ENCODE measurements at places on chromosomes 6 and 20. TPM values are rescaled to one million over a fixed set of nuclear protein-coding genes. Genes with fewer than 3 reads are reported as not detected.

GRIK2 gene
- total RNA-seq: 1.5 TPM

SAMD5 gene
- 0.09 TPM for total RNA-seq

GRCh38 chr6:148866657-148867268 lies 119.9 kb downstream of the UST start:
- no peak overlapping the region for H3K4me3 ChIP-seq
- H3K27me3 ChIP-seq: no peaks in the 10 kb centered on the region
- DNase-seq: no peak
- peaks cover 36% of the 10 kb centered on the region for H3K4me1 ChIP-seq

GRCh38 chr6:112946051-112946450 lies 598.9 kb downstream of the RFPL4B start:
- H3K4me3 ChIP-seq: no peak overlapping the region
- no peaks in the 10 kb centered on the region for H3K36me3 ChIP-seq
- no peak overlapping the region for H3K27ac ChIP-seq

DSP gene
- 38.3 TPM for total RNA-seq

FAM110A gene
- total RNA-seq: 9.1 TPM

DNA sequence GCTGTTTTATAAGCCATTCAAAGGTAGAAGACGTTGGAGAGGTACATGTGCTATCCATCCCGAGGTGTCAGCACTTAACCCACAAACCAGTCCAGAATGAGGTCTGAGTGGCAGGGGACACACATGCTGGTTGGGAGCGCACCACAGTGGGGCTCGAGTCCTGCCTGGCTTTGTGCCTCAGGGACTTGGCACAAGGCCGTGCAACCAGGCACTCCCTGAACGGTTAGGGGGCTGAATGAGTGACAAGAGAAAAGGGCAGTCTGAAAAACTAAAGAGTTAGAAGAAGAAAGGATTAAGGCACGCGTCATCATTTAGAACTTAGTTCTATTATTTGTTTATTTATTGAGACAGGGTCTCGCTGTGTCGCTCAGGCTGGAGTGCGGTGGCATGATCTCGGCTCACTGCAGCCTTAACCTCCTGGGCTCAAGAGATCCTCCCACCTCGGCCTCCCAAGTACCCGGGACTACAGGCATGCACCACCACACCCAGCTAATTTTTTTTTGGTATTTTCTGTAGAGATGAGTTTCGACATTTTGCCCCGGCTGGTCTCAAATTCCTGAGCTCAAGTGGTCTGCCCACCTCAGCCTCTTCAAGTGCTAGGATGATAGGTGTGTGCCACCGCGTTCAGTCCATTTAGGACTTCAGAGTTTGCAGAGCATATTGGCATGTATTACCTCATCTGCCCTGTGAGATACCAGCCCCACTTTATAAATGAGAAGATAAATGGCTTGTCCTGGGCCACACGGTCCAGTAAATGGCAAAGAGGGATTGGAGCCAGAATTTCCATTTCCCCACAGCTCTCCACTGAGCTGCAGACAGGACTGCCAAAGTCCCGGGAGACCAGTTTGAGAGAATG lies 47.4 kb upstream of the IRF4 start:
- H3K27ac ChIP-seq: no peak overlapping the region
- H3K36me3 ChIP-seq: no peaks in the 10 kb centered on the region
- H3K4me3 ChIP-seq: no peak overlapping the region
- no peaks in the 10 kb centered on the region for H3K27me3 ChIP-seq
- no peak for DNase-seq

TGM3 gene
- total RNA-seq: 0.31 TPM

DNA sequence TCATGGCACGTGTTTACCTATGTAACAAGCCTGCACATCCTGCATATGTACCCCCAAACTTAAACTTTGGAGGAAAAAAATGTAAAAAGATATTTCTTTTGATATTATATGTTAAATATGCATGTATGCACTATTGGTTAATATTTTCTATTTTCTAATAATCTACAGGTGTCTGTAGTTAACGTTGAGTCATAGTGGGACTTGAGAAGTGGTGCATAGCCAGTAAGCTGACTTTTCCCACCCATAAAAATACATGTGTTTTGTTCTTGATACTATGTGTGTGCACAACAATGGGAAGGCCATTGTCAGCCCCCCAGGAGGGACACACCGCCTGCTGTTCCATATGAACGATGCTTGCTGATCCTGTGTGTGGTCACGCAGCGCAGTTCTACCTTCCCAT lies 49.1 kb downstream of the FAM120B start:
- H3K27ac ChIP-seq: no peak overlapping the region
- H3K27me3 ChIP-seq: no peaks in the 10 kb centered on the region
- no peak for DNase-seq
- H3K4me3 ChIP-seq: no peak overlapping the region

SLC2A4RG gene
- 58.0 TPM for total RNA-seq

WFDC5 gene
- total RNA-seq: not detected

GNRH2 gene
- total RNA-seq: 0.37 TPM

- no peak overlapping the region for H3K27ac ChIP-seq
- H3K27me3 ChIP-seq: no peaks in the 10 kb centered on the region
- no peak for DNase-seq
- no peak overlapping the region for H3K4me3 ChIP-seq
These were observed 728.3 kb downstream of the EPHA7 start for GRCh38 chr6:92690997-92691599.

FAXC gene
- total RNA-seq: 23.0 TPM

AURKA gene
- 144 TPM for total RNA-seq

DNA sequence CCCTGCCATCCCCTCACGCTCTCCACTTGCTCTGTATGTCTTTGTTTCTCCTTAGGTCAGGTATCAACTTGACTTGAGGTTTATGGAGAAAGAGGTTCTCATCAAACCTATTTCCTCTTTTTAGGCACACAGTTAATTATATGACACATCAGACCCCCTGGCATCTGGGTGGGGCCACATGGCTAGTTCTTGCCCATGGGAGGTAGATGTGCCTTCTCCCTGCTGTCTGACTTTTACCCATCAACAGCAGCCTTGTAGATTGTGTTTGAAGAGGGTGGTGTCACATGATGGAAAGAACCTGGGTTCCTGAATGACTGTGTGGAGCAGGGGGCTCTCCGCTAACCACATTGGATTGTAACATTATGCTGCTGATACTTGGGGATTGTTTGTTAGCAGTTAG lies 7.2 kb upstream of the UQCC2 start:
- no peaks in the 10 kb centered on the region for H3K36me3 ChIP-seq
- no peaks in the 10 kb centered on the region for H3K4me1 ChIP-seq
- no peak for DNase-seq

KCNS1 gene
- 0.03 TPM for total RNA-seq
